ENCODE measurements at places on chromosomes 6 and 20.
A peak's percentile ranks its signal among the peaks of the same experiment; 100 is the strongest.

DNA sequence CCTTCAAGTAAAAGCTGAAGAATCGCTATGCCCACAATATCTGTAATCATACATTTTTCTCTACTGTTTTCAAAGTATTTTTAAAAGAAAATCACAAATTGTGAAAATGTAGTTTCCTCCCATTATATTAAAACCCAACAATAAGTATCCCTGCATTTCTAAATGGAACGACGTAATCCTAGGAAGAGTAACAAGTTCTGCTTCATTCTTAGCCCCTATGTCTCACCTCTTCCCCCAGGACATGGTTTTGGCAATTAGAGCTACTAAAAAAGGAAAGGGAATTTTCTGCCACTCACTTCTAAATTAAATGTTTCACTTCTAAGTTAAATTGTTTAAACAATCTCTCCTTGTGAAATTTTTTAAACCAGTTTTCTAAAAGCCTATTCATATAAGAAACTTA, 47.4 kb downstream of the TBPL1 start:
- no peak for DNase-seq

DNA sequence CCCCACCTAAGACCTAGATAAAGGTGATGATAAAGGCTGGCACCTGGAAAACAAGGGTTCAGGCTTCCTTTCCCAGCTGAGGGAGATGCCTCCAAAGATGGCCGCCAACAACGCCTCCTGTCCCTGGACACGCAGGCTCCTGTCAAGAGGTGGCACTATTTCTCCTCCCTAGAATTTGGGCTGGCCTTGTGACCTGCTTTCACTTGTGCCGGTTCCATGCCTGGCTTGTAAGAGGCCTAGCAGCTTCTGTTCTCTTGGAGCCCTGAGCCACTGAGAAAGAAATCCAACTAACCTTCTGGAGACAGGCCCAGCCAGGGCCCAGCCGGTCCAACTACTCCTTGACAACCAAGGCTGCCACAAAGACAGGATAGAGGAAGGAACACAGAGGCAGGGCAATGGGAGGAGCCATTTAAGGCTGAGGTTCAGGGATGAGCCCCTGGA, 60.2 kb upstream of the RALY start:
- peak; percentile 39 for DNase-seq

DNA sequence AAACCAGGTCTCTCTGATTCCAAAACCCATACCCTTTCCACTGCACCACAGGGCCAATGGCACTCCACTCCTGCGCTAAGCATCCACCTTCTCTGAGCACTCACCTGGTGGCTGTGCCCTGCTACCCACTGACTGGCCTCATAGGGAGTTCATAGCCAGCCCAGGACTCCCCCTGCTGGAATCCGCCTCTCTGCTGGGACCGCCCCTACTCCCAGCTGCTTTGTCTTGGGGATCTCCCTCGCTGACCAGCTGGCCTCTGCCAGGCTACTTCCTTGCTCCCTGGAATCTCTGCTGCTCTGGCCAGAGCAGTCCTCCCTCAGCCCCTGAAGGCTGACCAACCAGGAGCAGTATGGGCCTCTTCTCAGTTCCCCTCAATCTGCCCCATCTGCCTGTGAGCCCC, 129.7 kb downstream of the FAXC start:
- no peak for DNase-seq

DNA sequence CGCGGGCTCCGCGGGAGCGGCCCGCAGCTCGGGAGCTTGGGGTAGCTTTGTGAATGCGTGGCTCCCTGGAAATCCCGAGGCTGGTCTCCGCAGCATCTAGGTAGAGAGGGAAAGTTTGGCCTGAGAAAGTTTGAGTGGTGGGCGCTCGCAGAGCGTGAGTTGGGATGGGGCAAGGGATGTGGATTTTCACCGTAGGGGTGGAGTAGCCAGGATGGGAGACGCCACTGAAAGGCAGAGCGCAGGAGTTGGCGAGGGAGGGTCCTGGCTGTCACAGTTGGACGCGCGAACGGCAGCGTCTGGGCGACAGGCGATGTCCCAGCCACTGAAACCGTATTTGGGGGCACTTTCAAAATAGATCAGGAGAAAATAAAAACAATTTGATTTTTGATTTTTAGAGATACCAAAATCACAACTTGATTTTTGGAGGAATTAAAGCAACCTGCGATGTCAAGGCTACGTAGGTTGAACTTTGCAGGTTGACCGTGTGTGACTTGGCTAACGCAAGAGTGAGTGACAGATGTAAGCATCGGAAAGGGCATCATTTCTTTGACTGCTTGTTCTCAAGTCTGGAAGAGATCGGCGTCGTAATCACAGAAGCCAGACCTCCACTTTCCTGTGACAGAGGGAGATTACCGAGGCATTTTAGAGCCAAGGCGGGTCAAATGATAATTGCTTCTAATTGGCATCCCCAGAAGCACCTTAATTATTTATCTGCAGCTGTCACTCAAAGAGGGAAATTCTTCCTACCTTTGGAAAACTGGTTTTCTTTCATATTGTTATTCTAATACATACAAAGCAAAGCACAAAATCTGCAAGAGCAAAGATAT, 646 bp downstream of the HEY2 start:
- DNase-seq, result no peak

GRCh38 chr20:1265226-1265915, 723 bp upstream of the SNPH start:
- no peak for DNase-seq

DNA sequence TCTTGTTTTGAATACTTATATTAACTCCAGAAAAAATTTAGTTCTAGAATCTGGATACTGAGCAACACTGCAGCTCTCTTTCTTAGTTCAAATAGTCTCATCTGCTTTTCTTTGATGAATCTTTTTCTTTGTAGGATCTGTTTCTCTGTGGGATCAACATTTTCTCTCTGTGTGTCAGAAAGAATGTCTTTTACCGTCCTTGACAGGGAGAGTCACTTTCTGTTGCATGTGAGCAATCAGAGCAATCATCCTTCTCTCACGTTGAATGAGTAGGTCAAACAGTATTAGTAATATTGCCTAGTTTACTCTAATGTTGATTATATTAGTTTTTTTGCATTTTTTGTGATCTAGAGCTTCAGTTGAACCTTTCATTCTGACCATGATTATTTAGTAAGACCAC, 130.9 kb downstream of the TRMT11 start:
- no peak for DNase-seq

DNA sequence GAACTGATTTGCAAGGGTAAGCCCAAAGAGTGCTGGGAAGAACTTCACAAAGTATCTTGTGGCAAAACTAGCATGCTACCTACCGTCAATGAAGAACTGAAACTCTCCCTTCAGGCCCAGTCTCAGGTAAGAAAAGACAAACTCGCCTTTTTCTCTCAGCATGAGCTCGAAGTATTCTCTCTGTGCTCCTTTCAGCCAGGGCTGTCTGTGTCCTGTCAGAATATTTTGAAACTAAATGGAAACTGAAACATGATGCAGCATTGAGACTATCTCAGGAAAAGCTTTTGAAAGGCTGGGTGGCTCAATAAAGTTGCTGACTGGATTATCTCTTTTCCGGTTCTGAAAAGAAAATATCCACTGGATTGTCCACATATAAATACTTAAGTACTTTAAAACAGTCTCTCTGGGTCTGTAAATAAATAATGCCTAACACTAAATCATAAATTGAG, 696 bp downstream of the CALHM5 start:
- no peak for DNase-seq

- no peak for DNase-seq
These were observed 130.8 kb upstream of the CHD6 start for GRCh38 chr20:41748756-41749582.

DNA sequence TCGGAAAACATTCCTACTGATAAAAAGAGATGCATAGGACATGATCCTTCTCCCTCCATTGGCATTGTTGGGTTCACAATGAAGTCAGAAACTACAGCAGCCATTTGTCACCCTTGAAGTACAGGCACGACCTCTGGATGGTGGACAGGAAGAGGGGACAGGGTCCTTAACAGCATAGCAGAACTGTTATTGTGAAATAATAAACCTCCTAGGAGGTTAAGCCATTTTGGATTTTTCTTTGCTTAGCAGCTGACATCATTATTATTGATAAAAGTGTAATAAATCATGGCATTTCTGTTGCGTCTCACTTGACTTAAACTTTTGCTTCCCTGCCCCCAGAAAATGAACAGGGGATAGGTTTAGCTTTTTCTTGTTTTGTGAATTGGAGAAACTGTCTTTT, 134.3 kb upstream of the SASH1 start:
- DNase-seq, result no peak

DNA sequence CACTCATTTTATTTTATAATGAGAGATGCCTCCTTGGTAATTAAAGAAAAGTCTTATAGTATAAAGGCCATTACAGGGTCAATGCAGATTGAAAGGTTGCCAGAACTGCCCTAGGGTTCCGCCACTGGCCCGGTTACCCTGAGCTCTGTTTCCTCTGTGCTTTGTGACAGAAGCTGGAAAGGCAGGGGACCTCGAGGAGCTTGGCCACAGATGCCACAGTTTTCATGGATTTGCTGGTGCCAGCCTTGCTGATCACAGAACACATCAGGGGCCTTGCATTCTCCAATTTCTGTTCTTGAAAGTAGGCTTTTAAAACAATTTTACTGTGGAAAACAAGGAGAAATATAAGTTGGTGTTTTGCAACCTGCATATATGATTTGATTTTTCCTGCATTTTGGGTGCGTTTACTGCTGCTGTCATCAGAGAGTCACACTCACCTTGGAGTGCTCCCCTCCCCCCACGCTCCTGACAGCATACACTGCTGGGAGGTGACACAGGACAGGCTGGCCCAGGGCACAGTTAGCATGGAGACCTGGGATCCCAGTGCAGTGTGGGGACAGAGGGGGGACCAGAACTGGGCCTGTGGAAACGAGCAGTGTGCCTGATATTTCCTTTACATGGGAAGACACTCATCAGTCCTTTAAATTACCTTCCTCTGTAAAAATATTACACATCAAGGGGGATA, 142.8 kb downstream of the CFAP61 start:
- no peak for DNase-seq

DNA sequence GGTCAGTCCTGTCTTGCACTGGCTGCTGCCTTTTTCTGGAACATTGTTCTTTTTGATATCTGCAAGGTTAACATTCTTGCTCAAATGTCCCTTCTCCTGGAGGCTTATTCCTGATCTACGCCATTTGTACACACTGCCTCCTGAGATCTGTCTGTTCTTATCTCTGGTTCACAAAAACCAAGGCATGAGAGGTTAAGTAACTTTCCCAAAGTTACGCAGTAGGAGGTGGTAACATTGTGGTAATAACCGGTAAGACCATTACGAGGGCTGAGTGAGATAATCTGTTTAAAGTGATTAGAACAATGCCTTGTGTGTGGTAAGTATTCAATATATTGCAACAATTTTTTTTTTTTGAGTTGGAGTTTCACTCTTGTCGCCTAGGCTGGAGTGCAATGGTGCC, 132.1 kb downstream of the FNDC1 start:
- no peak for DNase-seq

DNA sequence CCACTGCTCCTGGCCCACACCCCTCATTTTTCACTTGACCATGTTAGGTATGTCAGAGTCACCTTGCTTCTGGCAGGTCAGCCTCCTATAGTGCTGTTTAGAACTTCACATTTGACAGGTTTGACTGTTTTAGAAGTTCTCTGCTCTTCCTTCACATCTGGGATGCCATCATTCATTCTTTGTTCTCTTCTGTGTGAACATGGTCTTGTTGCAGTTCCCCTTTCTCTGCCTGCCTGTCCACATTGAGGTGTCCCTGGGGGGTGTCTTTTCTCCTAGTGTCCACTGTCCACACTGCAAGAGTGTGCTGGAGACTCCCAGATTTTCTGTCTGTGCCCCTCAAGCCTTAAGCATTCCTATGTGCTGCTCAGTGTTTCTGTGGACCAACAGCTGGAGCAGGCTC, 89.5 kb downstream of the JARID2 start:
- DNase-seq, result no peak

DNA sequence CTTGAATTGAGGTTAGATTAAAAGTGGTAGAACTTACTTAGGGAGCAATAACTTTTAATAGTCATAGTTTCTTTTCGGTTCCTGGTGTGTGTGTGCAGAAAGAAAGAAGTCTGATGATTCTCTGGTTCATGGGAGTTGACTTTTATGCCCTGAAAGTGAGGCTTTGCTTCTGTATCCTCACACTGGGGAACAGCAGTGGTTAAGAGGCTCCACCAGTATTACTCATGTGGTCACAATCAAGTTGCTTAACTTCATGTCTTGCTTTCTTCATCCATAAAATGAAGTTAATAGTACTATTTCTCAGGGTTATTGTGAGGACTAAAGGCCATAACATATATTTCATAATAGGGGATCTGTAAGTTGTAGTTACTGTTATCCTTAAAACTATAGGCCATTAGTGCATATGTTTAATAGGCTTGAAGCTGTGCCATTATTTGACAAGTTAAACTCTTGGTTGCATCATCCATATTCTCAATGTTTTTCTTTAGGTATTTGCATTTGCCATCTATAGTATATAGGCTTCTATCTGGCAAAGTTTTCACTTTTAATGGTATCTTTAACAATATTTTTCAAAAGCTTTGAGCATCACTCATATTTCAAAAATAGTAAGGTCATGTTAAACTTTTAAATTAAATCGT, 262.4 kb downstream of the PLCB1 start:
- peak; percentile 14 for DNase-seq

- DNase-seq, result no peak
These were observed 705.4 kb downstream of the RFPL4B start for GRCh38 chr6:113052506-113052905.

- DNase-seq, result no peak
These were observed 286.7 kb downstream of the TFAP2B start for GRCh38 chr6:51105357-51105756.

DNA sequence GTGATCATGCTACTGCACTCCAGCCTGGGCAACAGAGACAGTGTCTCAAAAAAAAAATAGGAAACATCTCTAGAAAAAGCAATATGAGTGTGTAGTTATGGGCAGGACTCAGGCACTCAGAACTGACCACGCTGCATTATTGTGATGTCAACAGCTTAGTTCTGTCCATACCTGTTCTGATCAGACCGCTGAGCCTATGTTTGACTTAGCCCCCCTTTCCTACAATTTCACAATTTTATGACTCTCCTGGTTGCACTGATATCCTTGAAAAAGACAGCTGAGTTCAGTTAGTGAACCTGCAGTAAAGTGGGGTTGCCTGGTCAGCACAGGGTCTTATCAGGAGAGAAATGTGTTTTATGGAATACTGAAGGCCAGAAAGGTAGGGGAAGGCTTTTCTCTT, 37.8 kb upstream of the PRDM1 start:
- DNase-seq, result no peak

DNA sequence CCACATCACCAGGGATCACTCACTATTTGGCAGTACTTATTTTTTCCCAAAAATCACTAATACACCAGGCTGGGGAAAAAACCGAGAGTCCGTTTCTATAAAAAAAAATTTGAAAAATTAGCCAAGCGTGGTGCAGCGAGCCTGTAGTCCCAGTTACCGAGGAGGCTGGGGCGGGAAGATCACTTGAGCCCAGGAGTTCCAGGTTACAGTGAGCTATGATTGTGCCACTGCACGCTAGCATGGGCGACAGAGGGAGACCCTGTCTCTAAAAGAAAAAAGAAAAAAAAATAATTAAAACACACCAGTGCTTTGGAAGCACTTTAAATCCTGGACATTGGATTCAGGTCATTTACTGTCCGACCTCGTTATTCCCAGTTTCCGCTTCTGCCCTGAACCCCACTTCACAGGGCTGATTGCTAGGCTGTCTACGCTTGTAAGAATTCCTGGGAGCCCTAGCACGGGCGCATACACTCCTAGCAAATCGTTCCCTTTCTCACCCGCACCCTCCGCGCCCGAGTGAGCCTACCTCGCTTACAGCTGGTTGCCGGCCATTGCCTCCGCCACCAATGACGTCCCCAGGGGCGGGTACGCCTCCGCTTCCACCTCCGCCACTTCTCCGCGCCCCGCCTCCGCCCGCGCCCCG, at the start of gene TPMT:
Gene TPMT (minus strand): TSS at position 571 of the 643 bp plus-strand sequence. CDS start 5,950 bp downstream, outside the sequence.
- DNase-seq, result no peak
